ENCODE measurements at places on chromosomes 7 and 10.

DNA sequence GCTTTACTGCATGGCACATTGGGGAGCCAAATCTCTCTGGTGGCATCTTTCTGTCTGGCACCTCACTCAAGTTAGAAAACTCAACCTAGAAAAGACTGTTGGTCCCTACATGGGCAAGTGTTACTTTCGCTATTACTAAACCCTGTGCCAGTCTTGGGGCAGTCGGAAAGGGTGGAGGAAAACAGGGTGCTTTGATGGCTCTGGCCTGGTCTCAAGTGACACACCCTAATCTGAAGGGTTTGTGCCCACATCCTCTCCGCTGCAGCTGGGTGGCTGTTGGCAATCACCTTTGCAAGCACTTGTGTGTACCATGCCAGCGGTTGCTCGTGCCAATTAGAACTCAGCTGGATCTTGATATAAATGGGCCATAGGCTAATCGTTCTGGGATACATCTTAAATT lies 159.8 kb upstream of the ITGB1 start:
- peak; percentile 44 for DNase-seq

- no peak for DNase-seq
These were observed 225.4 kb downstream of the USP6NL start for GRCh38 chr10:11386044-11386443.

GRCh38 chr10:93941606-93942005 lies 47.8 kb downstream of the SLC35G1 start:
- no peak for DNase-seq

DNA sequence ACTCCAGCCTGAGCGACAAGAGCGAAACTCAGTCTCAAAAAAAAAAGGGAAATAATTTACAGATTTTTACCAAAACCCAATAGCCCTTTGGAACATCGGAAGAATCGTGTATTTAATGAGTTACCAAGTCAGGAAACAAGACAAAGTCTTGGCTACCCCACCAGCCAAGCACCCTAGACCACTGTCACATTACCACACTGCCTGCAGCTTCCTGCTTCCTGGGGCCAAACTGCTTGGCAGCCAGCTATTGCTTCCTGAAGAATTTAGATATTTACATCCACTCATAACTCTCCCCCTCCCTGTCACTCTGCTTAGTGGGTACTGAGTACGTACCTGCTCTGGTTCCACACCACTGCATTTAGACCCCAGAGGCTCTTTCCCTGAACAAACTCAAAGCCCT lies 14.1 kb upstream of the TNPO3 start:
- DNase-seq, result no peak

DNA sequence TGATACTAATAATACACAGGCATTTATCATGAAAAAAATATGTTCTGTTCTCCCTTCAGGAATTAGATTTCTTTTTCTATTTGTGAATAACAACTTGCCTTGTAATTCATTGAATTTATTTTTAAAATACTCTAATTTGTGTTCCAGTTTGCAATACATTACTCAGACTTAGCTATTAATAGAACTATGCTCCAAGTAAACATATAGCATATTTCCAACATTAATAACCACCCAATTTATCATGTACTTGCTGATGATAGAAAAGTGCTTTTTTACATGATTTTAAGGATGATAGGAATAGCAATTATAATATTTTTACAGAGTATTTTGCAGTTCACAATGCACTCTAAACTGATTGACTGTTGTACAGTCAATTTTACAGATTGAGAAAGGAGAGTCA lies 338.8 kb upstream of the SEMA3D start:
- no peak for DNase-seq

GRCh38 chr7:2199528-2199927 lies 33.2 kb downstream of the MAD1L1 start:
- no peak for DNase-seq

- DNase-seq, result peak; percentile 45
These were observed 789 bp downstream of the PDGFA start for GRCh38 chr7:518630-519483.
